SK-N-SH treated with all-trans-retinoic acid at 6 μM for 48 hours (cell line): ENCODE measurements at places on chromosomes 2 and 18.

DNA sequence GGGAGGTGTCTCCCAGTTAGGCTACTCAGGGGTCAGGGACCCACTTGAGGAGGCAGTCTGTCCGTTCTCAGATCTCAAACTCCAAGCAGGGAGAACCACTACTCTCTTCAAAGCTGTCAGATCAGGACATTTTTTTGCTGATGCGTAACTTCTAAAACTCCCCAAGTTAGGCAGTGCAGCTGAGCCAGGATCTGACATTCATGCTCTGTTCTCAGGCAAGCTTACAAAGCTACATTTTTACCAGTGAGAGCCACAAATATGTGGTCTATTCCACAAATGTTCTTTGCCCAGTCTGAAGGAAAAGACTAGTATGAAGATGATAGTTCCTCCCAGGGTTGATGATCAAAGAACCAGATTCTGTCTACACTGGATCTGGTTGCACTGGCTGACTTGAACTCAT is 184.1 kb downstream of the MTCL1 start:
- no peak for ATAC-seq

- no peak for ATAC-seq
Measured at GRCh38 chr2:177748360-177748759, 324.2 kb downstream of the PDE11A start.

GRCh38 chr2:236711440-236711839 is 141.8 kb downstream of the ACKR3 start:
- ATAC-seq: no peak

GRCh38 chr2:136131961-136132824 is 14.2 kb upstream of the CXCR4 start:
- ATAC-seq: no peak

- no peak for ATAC-seq
Measured at GRCh38 chr2:36801088-36801487, 104.6 kb downstream of the VIT start.

- ATAC-seq: no peak
Measured at GRCh38 chr2:47010176-47010575, 94.6 kb upstream of the MCFD2 start.

GRCh38 chr2:237878-238277 is 26.0 kb downstream of the SH3YL1 start:
- ATAC-seq: no peak

GRCh38 chr2:63081404-63081803 is 30.8 kb downstream of the OTX1 start:
- no peak for ATAC-seq

- ATAC-seq: no peak
Measured at GRCh38 chr2:64666810-64667438, 13.2 kb upstream of the SERTAD2 start.
